NCI-H2081 (cell line): ENCODE measurements at places on chromosomes 1 and 21.

DNA sequence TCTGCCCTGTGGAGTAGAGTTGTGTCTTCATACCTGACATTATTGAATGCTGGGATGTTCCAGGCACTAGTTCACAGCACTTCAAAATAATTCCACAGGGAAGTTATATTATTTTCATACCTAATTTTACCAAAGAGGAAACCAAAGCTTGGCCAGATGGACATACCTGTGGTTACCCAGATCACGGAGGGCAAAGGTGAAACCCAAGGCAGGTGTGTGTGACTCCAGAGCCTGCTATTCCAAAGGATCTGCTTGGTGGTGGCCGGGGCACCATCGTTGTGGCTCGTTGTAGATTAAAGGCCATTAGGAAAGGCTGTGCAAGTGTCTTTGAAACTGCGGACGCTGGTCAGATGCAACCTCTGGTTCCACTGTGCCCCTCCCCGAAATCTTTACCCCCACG, 108.6 kb downstream of the ZBTB18 start:
- DNase-seq: no peak

DNA sequence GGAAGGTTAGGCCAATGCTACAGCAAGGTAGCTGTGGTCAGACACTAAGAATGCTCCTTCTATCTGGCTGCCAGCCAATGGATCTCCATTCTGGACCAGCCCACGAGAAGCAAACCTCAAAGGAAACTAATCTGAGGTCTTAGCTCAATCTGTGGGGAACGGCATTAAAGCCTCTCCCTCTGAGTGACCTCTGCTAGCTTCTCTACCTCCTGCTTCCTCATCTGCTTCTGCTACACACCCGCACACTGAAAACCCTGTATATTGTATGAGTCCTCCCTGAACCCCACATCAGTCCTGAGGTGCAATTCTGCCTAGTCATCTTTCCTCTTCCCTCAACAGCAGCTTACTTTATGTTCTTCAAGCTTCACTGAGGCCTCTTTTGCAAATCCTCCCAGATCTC, 6.9 kb upstream of the GALE start:
- no peak for DNase-seq

DNA sequence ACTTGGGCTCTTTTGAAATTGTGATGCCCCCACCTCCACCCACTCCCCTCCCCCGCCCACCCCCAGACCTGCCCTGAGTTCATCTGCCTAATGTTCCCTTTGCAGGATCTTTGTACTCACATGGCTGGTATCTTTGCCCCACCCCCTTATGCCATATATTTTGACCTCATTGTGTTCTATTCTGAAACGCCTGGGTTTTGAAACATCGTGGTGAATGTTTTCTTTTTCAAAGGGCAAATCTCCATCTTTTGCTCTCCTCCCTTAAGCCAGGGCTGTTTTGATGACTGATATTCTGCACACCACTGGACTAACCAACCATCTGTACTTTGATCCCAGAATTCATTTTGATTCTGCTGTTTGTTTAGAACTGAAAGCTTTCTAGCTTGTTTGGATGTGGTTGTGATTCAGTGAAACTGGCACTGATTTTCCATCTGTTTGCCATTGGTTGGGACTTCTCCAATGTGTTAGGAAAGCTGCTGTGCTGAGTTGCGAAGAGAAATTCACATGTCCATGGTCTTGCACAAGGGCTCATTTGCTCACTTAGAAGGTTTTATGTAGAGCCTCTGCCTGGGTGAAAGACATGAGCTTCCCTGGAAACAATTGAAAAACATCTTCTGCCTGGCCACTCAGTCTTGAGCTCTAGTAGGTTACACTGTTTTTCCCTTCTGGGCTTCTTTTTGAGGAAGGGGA, 16.5 kb downstream of the SMAP2 start:
- DNase-seq: no peak

DNA sequence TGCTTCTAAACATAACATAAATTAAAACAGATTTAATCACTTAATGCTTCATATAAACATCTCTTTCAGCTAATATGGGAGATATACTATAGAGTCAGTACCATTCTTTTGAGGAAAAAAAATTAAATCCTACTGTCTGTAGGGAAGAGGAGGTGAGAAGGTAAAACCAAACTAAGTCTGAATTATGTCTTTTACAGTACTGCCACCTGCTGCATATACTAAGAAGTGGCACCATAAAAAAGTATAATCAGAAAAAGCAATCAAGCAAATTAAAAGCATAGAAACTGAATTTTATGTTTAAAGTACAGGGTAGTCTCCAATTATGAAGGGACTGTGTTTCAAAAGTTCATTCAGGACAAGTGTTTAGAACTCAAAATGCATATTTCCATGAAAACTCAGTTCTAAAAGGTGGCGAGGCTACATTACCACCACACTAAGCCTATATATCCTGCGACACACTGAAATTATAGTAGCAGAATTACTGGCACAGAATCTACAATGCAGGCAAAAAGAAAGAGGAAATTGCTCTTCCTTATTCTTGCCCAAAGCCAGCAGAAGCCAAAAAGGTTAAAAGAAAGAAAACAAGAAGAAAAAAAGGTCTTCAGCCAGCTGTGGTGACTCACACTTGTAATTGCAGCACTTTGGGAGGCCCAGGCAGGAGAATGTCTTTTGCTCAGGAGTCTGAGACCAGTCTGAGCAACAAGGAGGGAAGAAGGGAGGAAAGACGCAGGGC, 9.0 kb downstream of the NSL1 start:
- DNase-seq: peak; percentile 41

DNA sequence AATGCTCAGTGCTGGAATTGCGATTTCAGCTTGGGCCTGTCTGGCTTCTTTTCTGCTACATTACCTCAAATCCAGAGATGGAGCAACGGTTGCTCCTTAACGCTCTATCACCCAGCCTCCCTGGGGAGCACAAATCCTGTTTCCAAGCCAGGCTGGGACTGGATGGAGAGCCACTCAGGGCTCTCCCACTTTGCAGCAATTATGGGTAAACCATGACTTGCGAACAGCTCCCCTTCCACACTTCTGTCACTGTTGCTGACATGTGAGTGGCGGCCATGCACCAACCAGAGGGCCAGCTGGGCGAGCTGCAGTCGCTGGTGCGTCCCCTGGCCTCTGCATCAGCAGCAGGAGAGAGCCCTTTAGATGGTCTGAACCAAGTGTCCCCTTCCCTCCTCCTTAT, 65.1 kb upstream of the RAB4A start:
- no peak for DNase-seq

- no peak for DNase-seq
Measured at GRCh38 chr1:44817771-44818495, 9.6 kb downstream of the BTBD19 start.

DNA sequence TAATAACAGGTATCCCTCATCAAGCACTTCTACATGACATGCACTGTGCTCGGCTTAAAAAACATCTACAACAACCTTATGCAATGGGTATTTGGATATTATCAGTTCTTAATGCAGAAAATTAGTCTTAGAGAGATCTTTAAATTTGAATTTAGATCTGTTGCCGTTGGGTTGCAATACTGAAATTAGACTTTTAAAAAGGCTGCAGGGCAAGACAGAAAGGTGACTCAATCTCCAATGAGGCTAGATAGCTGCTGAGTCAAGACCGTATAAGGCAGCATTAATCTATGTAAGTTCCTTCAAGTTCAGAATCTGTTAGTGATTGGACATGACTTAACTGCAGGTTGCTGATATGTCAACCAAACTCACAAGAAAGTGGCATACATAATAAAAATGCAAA, 37.3 kb downstream of the OLFM3 start:
- DNase-seq: no peak

- DNase-seq: no peak
Measured at GRCh38 chr1:202706851-202707250, 3.4 kb downstream of the SYT2 start.

- no peak for DNase-seq
Measured at GRCh38 chr1:118483245-118484006, 298.4 kb upstream of the SPAG17 start.

GRCh38 chr1:227308367-227309336, 9.6 kb downstream of the CDC42BPA start:
- no peak for DNase-seq

DNA sequence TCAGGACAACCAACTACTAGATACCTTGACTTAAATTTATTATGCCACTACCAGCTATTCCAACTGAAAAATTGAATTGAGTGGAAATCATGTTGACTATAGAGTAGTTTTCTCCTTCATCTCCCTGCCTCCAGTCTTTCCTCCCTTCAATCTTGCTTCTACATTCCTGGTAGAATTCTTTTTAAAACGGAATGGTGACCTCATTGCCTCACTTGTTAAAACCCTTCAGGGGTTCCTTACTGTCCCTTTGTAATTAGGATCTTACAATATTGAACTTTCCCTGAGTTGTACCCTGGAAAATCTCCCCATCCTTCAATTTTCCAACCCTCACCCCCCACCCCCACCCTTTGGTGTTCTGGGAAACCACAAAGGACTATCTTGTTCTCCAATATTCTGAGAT, 82.8 kb upstream of the ZNF326 start:
- DNase-seq: no peak

DNA sequence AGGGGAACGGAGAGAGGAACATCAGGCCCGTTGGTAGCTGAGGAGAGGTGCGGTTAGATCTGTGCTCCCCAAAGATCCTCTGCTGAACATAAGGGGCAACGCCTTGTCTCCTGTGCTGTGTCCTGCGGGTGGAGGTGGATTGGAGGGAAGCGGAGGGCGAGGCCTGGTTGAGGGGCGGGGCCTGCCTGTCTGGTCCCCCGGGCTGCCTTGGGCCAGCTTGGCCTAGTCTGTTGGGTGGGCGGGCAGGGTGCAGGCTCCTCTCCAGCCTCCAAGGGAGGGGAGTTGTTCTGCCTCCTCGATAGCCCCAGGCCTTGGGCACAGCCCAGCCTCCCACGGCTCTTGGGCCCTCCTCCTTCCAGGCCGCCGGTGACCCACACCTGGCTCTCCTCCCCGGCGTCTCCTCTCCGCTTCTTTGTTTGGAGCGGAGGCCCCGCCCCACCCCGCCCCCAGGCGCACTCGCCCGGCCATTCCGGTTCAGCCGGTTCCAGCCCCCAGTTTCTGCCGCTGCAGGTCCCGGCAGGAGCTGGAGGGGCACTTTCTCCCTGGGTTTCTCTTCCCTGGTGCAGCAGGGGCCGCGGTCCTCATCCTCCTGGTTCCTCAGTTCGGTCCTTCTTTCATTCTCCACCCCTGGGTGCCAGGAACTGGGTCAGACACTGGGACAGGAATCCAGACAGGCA, 19.4 kb downstream of the PTPRF start:
- DNase-seq: peak; percentile 94

GRCh38 chr1:167263819-167264464, 43.3 kb downstream of the POU2F1 start:
- DNase-seq: no peak

- DNase-seq: no peak
Measured at GRCh38 chr21:42289926-42290325, 25.3 kb downstream of the TFF3 start.

DNA sequence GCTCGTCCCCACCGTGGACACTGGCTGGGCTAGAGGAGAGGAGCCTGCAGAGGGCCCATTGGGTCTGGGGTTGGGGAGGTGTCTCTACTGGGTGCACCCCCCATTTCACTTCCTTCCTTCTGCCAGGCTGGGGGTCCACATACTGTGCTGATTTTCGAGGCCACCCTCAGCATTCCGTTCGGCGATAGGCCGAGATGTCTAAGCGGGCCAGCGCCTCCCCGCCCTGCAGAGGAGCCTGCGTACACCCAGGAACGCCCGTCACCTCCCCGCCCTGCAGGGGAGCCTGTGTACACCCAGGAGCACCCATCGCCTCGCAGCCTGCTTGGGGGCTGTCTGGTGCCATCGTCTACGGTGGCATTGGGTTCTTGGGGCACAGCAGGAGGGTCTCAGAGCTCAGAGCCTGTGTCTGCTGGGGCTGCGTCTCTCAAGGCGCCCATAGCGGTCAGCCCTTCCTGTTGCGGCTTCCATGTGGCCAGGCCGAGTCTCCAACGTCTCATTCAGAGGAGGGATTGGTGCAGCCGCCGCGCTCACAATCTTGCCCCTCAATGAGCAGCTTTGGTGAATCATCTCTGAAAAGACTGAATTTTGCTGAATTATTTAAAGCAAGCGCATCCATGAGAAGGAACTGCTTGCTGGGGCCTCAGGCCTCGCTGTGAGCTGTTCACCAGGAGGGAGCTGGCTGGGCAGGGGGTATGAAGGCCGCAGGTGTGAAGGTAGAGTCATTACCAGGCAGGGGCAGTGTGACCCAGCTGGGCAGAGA, 30.7 kb upstream of the AGPAT3 start:
- no peak for DNase-seq

DNA sequence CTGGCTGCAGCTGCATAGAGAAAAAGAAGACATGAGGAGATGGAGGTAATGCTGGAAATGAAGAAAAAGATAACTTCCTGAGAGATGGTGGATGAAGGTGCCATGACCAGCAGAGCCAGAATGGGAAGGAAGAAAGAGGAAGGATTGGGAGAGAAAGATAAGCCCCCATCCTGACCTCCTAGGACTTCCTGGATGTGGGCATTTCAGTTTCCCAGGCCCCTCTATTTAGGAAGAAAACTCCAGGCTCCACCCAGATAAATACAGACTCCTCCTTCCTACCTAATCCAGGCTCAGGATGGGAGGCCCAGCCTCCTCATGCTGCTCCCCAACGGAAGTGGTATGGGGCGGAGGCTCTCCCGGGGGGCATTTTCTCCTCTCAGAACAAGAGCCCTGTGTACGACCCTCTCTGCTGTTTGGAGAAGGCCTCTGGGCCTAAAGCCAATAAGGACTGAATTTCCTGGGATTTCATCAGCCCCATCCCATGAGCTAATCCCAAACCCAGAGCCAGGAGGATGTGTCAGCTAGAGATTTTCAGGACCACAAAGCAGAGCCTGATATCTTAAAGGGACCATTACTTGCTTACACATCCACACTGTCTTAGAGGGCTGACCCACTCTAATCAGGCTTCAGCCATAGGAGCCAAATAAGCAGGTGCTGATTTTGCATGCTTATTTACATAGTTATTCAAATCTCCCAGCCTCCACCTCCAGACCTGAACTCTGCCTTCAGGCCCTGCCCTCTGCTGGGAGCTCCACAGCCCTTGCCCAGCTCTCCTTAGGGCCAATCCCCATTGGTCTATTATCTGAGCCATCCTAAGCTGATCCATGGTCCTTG, 5.1 kb upstream of the ARHGEF2 start:
- peak; percentile 60 for DNase-seq

DNA sequence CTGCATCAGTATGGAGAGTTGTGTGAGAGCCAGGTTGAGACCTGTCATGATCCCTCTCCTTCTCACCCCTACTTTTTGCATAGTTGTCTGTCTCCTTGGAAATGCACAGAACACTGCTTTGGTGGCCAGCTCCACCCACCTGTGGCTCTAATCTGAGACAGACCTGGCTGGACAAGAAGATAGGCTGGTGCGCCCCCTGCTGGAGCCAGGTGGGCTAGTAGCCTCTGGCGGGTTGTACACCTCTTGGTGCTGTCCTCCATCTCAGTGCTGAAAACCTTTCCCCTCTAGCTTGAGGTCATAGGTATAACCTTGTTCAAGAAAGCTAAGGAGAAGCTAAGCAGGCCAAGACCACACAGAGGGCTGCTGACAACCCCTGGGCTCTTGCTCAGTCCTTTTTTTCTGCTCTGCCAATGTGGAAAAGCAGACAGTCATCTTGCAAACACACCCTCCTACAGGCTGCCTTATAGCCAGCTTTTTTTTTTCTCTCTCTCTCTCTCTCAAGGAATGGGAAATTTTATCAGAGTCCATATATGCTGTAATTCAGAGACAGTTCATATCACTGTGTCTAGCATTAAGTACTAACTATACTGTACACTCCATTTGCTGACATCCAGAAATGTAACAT, 58.8 kb upstream of the SPATA6 start:
- DNase-seq: peak; percentile 91

GRCh38 chr21:35511696-35512162, 462.6 kb upstream of the RUNX1 start:
- no peak for DNase-seq
